ENCODE measurements at places on chromosomes 5 and 9.
A peak's percentile ranks its signal among the peaks of the same experiment; 100 is the strongest.

DNA sequence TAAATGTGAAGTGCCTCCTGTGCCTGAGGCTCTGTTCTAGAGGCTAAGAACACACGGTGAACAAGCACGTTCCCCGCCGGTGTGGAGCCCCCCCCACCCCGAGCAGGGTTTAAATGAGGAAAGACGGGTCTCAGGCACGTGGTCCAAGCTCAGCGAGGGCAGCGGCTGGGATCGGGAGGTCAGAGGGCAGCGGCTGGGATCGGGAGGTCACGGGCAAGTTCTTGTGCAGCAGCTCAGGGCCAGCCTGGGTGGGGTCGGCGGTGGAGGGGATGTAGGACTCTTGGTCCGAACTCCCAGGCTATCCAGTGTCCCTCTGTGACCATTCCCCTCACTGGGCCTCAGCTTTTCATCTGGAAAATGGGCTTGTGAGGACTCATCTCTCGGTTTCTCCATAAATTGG, 2.7 kb upstream of the GBGT1 start:
- DNase-seq = no peak

DNA sequence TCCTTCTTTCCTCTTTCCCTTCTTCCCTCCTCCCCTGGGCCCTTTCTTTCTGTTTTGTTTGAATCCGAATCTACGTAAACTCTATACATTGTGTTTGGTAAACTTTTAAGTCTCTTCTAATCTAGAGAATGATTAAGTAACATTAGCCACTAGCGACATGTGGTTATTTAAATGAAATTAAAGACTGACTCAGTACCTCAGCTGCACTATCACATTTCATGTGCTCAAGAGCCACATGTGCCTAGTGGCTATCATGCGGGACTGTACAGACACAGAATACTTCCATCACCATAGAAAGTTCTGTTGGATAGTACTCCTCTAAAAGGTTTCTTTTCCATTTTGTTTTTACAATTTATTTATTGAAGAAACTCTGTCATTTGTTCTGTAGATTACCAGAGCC, 29.0 kb downstream of the DCTN4 start:
- DNase-seq = no peak

DNA sequence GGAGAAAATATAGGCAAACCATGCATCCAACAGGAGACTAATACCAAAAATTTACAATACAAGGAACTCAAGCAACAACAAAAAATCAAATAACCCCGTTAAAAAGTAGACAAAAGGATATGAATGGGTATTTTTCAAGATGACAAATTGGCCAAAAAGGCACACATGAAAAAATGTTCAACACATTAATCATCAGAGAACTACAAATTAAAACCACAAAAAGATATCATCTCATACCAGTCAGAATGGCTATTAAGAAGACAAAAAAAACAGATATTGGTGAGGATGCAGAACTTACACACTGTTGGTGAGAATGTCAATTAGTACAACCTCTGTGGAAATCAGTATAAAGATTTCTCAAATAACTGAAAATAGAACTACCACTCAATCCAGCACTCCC, 35.0 kb downstream of the TEX10 start:
- no peak for DNase-seq

DNA sequence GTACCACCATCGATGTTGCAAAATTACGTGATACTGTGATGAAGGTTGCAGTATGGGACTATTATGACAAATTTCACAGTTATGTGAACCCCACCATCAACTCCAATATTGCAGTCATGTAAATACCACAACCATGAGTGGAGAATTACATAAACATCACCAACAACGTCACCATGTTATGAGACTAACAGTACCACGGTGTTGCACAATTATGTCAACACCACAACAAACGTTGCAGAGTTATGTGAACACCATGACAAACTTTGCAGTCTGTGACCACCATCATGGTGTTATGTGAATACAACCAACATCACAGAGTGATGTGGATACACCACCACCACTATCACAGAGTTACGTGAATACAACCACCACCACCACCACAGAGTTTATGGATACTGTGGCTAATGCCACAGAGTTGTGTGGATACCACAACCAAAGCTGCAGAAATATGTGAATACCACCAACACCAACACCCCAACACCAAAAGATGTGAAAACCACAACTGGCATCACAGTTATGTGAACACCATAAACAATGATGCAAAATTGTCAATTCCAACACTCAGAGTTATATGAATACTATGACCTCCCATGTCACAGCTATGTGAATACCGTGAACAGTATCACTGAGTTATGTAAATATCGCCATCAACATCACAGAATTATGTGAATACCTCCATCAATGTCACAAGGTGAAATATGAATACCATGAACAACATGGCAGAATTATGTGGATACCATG, 62.4 kb downstream of the SHC3 start:
- DNase-seq = no peak

DNA sequence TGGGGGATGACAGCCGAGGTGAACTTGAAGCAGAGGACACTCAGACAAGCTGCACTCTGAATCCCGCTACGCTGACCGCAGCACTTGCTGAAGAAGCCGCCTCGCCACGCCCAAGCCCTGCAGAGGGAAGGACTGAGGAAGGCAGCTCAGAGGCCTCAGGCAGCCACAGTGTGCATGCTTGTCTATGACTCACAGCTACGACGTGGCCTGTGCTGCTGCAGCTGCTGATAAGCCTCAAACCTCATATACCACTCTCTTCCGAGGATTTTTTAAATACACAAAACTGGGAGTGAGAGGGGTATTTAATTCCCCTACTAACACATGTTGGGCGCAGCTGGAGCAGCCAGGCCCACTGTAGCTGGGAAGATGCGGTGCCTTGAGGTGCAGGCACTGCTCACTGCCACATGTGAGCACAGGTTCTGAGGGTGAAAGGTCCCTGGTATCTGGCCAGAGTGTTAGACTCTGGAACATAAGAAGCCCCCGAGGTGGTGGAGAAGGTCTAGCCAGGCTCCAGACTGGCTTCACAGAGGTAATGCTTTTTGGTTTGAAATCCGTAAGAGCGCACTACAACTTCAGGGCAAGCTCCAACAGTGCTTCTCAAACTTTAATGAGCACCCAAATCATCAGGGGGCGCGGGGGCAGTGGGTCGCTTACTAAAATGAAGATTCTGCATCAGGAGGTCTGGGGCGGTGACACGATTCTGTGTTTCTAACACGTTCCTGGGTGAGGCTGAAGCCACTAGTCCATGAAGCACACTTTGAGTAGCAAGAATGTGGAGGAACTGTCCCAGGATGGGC, 196.8 kb downstream of the AUH start:
- peak; percentile 57 for DNase-seq

DNA sequence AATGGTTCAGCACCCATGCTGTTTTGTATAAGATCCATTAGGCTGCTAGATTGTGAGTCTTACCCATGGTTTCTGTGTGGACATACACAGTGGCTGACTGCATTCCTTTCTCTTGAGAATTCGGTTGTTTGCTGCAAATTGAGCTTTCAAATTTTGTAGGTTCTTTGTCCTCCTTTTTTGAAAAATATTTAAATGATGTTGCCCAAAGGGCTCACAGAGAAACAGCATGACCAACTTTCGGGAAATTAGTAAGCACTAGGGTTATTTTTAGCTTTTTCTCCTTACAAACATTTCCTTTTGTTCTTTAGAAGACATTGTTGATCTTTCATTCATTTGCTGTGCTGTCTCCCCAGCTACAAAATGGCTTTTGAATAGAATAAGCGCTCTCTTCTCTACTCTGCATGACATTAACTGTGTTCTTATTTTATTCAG, 79.4 kb downstream of the NLN start:
- DNase-seq = no peak

GRCh38 chr5:73197637-73198257, 24.8 kb downstream of the TMEM174 start:
- no peak for DNase-seq

- no peak for DNase-seq
These were observed 248.4 kb downstream of the CDH12 start for GRCh38 chr5:22604711-22605110.

DNA sequence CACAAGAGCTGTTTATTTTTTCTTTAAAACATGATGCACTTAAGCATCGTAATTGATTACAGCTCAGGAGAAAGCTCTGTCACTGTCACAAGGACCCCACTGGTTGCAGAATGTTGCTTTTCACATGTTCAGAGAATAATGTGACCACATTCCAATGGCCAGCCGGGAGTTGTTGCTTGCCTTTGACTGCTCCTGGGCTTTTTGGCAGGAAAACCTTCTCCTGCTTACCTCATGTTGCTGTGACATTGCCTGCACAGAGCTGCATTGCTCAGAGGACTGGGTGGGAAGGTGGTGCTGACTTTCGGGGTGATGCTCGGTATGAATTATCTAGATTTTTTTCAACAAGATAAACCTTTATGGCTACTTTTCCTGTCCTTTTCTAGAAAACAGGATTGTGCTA, 88.2 kb downstream of the PALM2AKAP2 start:
- no peak for DNase-seq

GRCh38 chr5:76175821-76176403, 92.7 kb downstream of the SV2C start:
- no peak for DNase-seq

DNA sequence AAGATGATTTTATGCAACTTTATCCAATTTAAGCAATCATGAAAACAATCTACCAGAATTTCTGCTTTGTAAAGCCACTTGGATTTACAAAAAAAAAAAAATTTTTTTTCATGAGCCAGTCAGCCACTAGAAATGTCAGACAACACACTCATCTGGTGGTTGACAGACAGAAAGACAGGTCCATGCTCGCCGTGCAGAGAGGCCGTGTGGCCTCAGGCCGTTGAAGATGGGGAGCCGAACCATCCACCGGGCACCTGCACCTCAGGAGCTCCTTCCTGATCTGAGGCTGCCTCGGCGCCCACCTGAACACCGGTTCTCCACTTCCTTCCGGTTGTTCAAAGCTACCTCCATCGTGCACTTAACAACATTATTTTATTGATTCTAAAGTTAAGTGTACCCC, 138.0 kb upstream of the IRX4 start:
- DNase-seq = no peak

- DNase-seq = no peak
These were observed 44.1 kb upstream of the GALNT10 start for GRCh38 chr5:154146409-154146808.

DNA sequence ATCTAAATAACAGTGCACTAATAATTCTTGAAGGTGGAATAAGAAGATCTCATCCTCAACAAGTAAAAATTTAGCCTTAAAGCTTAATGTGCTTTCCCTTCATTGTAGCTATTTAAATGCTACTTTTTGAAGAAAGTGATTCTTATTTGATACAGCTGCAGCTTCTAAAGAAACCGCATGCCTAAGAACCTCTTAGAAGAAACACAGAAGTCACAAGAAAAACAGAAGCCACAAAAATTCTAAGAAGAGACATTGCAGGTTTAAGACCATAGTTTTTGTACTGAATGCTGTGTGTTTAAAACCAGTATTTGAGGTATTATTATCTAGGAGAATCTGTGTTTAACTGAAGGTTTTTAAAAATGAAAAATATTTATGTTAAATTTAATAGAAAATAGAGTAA, 68.3 kb downstream of the PPIP5K2 start:
- no peak for DNase-seq

GRCh38 chr5:140546851-140547507, 483 bp upstream of the EIF4EBP3 start:
- no peak for DNase-seq

- DNase-seq = no peak
These were observed 390.2 kb downstream of the TLR4 start for GRCh38 chr9:118094387-118094786.

All from stimulated activated CD8-positive, alpha-beta memory T cell treated with anti-CD3 and anti-CD28 coated beads, Interleukin-7, amount 100 ng/mL, for 4 hours (primary cell).